ENCODE measurements at places on chromosomes 11 and 22.

GRCh38 chr22:29190051-29190450 is 15.6 kb upstream of the EMID1 start:
- no peak for DNase-seq

DNA sequence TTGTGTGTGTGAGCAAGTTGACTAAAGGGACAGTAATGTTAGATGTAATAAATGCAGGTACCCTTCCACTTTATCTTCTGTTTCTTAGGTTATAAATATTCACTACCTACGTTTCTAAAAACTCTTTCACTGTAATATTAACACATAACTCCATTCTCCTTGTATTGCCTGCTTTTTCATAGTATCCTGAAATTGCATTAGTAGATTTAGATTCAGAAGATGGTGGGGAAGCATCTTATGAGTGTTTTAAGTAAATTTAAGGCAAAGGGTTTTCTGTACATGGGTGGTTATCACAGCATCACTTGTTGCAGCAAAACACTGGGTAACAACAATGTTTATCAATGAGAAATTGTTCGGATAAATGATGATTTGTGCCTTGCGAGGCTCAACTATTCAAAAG is 115.2 kb upstream of the VPREB1 start:
- DNase-seq = no peak

- DNase-seq = no peak
Observed at GRCh38 chr11:123357353-123357989, 72.6 kb upstream of the GRAMD1B start.

DNA sequence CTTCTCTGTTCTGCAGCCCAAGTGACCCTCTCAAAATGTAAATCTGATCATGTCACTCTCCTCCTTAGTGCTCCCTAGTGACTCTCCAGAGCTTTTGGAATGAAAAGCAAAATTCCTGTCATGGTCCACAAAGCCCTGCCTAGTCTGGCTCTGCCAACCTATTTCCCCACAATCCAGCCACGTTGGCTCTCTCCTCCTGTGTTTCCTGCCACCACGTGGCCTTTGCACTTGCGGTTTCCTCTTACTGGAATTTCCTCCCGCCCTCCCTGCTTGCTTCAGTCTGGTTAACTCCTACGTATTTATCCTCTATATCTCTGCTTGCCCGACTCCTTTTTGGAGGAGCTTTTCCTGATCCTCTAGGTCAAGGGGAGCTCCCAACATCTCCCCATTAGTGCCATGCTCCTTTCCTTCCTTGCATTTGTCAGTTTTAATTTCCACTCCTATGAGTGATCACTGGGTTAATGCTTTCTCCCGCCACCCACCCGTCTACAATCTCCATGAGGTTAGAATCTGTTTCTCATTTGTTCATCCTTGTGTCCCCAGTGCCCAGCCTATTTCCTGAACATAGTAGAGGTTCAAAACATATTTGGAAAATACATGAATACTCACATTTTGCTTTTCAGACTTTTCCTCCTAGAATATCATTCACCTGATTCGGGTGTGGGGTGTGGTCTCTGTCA is 11.5 kb downstream of the NNMT start:
- DNase-seq = peak; percentile 57

- DNase-seq = no peak
Observed at GRCh38 chr11:10701982-10702381, 8.4 kb upstream of the IRAG1 start.

DNA sequence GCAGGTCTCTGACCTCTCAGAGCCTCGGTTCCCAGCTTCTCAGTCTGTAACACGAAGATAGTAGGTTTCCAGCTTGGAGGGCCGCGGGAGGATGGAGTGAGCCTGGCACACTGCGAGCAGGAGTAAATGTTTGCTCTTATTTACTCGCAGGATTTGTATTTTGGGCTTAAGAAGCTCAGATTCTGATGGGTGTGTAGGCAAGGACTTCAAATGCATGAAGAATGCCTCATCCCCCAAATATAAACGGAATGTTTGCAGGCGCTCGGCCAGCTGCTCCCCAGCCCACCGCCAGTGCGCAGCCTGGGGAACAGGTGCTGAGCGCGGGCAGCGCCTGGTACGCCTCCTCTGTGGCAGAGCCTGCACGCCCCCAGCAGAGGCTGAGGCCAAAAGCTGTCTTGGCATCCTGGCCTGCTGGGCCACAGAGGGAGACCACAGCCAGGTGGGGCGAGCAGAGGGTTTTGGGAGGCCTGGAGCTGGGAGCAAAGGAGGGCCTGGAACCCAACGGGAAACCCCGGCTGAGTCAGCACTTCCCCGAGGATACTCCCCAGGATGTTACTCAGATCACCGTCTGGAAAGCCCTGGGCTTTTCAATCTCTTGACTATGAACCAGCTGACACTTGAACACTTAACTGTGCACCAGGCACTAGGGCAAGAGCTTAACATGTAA is 9.4 kb downstream of the EHD1 start:
- peak; percentile 85 for DNase-seq

DNA sequence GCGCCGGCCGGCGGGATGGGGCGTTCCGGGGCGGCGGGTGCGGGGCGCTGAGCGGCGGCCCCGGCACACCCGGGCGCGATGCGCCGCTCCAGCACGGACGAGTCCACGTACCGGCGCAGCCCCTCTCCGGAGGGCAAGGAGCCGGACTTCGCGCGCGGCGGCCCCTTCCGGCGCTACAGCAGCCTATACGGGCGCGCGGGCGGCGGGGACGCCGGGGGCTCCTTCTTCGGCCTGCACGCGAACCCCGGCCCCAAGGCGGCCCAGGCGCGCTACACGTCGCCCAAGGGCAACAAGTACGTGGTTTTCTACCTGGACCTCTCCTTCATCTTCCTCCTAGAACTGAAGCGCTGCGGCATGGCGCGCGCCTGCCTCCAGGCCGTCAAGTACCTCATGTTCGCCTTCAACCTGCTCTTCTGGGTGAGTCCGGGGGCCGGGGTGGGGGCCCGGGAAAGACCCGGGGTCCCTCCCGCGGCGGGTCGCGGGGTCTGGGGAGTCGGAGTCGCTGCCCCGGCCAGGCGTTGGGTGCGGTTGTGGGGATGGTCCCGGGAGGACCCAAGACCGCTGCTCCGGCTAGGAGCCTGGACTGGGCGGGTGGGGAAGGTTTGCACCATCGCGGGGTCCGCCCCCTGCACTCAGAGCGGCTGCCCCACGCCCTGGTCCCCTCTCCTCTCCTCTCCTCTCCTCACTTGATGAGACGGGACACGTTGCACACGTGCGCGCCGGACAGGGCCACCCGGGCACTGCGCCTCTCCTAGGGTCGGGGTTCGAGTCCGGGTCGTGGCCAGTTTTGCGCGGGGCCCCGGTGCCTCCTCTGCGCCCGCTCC is 7.5 kb downstream of the TSPAN4 start:
- DNase-seq = no peak

DNA sequence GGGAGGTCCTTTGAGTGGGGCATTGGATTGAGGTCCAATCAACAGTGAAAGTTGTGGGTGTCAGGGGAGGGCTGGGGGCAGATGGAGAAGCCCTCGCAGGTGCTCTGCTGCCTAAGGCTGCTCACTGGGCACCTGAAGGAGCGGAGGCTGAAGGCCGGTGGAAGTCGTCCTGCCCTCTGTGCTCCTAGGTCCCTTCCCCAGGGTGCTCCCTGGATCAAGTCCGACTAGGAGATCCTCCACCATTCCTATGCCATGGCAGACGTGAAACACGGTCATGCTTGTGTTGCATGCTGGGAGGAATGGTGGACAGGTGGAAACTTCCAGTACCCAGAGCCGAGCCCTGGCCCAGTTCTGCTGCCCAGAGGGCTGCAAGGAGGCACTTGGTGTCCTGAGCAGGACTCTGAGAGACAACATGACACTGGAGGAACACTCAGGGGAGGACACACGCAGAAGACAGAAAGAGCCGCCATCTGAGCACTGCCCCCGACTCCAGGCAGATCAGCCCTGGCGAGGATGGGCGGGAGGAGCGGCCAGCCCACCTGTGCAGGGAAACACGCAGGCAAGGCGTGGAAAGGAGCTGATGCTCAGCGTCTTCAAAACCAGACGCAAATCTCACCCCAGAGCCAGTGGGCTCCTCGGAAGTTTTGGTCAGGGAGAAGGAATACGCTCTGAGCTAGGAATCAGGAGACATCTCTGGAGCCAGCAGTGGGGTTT is 786.8 kb downstream of the BRD1 start:
- DNase-seq = no peak

GRCh38 chr11:16312233-16312765 is 44.0 kb downstream of the SOX6 start:
- no peak for DNase-seq

DNA sequence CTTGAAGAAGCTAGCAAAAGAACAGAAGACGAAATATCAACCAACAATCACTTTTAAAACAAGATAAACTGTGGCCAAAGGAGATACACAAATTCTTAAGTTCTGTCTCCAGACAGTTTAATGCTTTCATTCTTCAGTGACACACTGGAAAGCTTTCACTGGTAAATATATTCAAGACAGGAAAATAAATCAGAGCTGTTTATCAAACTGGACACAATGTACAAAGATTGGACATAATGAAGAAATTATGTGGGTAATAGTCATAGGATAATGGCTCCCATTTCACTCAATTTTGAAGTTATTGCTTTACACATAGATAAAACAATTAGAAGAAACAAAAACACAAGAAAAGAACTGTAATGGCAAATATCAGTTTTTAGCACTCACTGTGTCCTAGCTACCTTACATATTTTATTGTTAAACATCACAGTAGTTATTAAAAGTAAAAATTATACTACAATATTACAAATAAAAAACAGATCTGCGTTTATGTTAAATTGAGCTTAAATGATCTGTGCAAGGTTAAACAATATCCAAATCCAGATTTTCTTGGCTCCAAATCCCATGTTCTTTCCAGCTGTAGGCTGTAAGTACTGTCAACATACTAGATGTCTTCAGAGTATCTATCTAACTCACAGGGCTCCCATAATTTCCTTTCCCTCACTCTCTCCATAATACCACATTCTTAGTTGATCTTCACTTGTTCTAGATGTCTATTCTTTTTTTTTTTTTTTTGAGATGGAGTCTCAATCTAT is 38.6 kb upstream of the NOX4 start:
- DNase-seq = no peak

DNA sequence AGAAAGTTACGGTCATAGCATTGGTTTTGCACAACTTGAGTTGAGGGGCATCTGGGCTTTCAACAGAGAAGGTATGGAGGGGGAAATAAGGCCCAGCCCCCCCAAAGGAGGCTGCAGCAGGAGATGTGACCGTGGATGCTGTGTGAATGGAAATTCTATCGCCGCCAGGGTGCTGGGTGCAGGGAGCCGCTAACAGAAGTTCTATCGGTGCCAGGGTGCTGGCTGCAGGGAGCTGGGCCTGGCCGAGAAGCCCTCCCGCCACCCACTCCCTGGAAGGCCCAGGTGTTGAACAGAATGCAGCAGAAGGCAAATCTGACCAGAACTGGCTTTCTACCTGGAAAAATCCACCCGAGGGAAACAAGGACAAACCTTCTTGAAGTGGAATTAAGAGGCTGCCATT is 115.0 kb downstream of the SHANK2 start:
- no peak for DNase-seq

GRCh38 chr11:127376301-127376700 is 375.7 kb upstream of the KIRREL3 start:
- DNase-seq = no peak

DNA sequence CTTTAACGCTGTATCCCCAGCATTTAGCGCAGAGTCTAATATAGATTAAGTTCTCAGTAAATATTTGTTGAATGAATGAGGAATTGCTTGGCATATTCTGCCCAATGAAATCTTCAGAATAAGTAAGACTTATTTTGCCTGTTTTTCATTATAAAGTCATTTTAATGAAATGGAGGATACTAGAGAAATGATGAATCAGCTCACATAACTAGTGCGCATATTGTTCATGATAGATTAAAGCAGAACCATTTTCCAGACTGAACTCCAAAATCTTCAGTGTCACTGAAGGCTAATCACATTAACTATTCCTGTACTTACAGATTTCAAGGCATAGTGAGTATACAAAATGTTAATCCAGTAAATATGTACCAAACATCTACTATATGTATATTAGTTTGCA is 29.6 kb downstream of the ACER3 start:
- DNase-seq = no peak

DNA sequence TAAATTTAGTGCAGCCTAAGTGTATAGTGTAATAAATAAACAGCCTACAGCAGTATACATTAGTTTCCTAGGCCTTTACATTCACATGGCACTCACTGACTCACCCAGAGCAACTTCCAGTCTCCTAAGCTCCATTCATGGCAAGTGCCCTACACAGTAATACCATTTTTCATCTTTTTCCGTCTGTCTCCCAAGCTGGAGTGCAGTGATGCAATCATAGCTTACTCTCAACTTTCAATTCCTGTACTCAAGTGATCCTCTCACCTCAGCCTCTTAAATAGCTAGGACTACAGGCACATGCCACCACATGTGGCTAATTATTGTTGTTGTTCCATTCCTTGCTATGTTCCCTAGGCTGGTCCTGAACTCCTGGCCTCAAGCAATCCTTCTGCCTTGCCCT is 54.4 kb downstream of the FCHSD2 start:
- DNase-seq = peak; percentile 36

- DNase-seq = no peak
Observed at GRCh38 chr22:26985931-26986782, 328.8 kb downstream of the MIAT start.

DNA sequence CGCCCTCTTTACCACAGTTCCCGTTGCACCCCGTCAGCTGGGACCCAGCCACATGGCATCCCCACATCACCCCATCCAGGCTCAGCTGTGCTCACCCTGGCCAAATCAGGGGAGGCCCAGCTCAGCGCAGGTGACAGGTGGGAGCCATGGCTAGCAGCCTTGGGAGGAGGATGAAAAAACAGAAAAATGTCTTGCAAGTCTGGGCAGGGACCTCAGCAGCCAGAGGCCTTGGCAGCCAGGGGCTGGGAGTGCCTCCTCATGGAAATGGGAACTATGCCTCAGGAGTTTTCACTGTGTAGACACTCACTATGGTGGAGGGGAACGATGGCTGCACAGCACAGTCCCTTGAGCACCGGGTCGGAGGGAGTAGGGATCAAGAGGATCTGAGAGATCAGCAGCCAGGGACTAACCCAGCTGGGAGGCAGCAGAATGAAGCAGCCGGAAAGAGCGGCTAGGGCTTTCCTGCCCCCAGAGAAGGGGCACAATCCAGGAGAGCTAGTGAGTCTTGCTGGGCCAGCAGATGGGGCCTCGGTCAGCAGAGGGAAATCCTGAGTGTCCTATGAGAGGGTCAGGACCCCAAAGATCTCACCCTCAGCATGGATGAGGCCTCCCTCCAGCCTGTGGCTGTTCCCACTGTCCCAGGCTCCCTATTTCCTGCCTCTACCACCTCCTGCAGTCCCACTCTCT is 6.2 kb upstream of the FTH1 start:
- DNase-seq = no peak

GRCh38 chr11:77174559-77174958 is 46.5 kb downstream of the MYO7A start:
- no peak for DNase-seq

DNA sequence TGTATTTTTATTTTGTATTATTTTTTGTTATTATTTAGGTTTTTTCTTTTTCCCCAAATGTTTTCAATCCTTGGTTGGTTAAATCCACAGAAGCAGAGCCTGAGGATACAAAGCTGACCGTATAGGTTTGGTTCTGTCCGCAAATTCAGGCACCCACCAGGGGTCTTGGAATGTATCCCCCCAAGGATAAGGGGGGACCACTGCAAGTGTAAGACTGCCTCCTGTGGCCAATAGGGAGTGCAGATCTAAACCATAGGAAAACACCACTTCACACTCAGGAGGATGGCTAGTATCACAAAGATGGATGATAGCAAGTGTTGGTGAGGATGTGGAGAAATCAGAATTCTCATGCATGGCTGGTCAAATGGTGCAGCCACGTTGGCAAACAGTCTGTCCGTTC is 20.0 kb downstream of the CPT1A start:
- no peak for DNase-seq

Data from inflammatory macrophage treated with lipopolysaccharide for 1 hour (primary cell).